ENCODE measurements at places on chromosomes 3 and 15.

- no peak for DNase-seq
Measured at GRCh38 chr3:99895703-99896441, 78.2 kb downstream of the CMSS1 start.

- peak; percentile 83 for DNase-seq
Measured at GRCh38 chr15:78709263-78709882, 68.4 kb upstream of the CHRNB4 start.

- DNase-seq = no peak
Measured at GRCh38 chr3:122409446-122409845, 6.4 kb downstream of the WDR5B start.

- no peak for DNase-seq
Measured at GRCh38 chr15:60395276-60396011, 2.3 kb downstream of the ANXA2 start.

DNA sequence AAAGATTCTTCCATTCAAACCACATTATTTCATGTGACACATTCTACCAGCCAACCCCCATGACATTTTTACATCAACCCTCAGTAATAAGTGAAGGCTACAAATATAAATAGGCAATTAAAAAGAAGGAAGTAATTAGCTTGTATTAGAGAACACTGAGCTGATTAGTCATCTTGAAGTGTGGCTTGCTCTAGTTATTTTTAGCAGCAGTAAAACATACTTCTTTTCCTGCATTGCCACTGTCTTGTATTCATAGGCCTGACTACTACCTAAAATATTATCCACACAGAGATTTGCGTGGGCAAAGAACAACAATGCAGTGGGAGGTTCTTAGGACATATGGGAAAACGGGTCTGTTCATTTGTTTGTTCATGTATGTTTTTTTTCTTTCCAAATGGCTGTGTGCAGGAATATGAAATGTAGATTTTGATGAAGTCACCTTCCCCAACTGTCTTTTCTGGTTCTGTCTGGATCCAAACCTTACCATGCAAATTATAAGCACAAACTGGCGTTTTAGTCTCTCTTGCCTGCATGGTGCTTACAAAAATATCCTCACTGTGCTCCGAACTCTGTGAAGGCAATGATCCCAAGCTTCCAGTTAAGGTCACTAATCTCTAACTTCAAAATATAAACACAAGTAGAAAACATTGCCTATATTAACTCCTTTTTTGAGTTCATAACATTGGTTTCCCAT lies 31.5 kb upstream of the TM4SF4 start:
- DNase-seq = no peak

GRCh38 chr3:39281533-39281932 lies 1.7 kb upstream of the CX3CR1 start:
- no peak for DNase-seq

DNA sequence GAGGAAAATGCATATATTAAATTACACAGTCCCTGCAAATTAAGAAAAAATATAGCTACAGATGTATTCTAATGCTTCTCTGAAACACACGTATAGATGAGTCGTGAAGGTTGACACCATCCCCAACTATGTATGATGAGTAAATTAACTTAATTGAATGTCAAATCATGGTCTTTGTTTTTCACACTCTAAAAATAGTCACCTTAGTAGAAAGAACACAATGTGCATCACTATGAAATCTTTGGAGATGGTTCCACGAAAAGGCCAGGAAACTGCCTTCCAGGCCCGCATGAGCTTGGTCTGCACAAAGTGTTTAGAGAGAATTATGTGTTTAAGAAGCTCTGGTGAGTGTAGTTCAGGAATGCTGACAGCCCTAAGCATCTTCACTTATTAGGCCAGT lies 313.4 kb upstream of the IL12A start:
- DNase-seq = no peak

DNA sequence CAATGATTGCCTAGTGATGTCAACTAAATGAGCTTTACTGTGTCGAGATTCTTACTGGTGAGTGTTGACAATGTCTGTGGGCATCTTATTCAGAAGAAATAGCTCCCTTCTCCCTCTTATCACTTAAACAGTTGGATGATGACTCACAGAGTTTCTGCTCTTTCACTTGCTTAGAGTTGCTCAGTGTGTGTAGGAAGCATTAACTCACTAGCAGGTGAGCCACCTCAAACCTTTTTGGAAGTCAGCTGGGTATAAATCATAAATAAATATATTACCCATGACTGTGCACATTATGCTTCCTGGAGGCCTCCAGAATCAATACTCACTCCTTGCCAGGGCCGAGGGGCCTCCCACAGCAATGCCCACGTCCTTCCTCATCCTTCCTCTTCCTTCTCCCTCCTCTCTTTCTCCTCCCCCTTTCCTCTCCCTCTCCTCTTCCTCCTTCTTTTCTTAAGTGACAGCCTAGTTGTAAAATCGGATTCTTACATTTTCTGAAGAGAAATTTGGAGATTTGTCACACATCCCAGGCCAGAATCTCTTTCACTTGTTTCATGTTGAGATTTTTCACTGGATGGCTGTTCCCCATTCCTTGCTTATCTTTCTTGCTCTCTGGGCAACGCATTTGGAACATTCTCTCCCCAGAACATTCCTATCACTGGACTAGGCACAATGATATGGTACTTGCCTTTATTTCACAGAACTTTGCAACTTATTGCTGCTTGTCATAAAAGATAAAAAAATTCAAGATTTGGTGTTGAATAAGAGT lies 17.5 kb downstream of the SHC4 start:
- DNase-seq = no peak

DNA sequence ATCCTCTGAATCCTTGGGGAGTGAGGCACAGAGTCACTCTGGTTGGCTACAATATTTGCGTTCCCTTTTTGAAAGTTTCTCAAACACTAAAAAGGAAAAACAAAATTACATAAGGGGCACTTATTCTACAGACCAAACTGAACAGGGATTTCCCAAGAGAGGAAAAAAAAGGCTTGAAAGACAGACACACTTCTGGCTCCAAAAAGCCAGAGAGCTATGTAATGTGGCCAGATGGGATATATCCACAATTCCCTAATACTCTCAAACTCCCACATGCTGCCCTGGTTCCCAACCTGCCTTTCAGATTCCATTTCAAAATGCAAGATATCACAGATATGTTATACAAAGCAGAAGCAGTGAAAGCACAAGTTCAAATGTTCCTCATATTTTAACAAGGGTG lies 1.6 kb downstream of the FRMD4B start:
- no peak for DNase-seq

DNA sequence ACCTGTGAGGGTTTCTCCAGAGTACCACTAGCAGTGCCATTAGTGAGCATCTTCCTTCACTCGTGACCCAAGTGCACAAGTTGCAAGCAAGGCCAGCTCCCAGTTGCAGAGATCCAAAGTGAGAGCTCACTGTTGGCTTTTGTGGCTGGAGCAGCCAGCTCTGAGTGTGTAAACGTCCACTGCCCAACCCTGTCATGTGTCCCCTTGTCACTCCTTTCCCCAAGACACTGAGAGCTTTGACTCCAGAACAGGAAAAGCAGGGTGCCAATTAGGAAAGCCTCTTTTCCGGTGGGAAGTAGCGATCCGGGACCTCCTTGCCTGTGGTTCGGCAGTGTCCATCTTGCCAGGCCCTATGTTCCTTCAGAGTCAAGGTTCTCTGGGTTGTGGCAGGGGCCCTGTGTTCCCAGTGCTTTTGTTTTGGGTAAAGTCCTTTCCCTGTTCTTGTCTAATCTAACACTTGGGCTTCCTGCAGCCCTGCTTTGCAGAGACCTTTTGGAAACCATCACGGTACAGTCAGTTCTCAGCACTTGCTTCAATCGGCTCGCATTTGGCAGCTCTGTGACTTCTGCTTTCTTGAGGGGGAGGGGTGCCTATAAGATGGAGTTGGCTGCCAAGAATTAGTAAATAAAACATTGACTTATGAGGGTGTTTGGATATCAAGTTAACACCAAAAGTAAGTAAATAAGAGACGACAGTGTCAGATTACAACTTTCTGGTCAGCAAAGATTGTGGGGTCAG lies 90.5 kb downstream of the DNASE1L3 start:
- no peak for DNase-seq

GRCh38 chr3:56192001-56192400 lies 276.3 kb downstream of the ERC2 start:
- DNase-seq = no peak

GRCh38 chr3:123813876-123814275 lies 70.3 kb downstream of the MYLK start:
- DNase-seq = no peak
